ENCODE measurements at places on chromosomes 6 and 20.

- DNase-seq = no peak
Measured at GRCh38 chr6:69878795-69879194, 12.4 kb downstream of the COL19A1 start.

- peak; percentile 78 for DNase-seq
Measured at GRCh38 chr6:134217105-134217797, 100.7 kb downstream of the SGK1 start.

DNA sequence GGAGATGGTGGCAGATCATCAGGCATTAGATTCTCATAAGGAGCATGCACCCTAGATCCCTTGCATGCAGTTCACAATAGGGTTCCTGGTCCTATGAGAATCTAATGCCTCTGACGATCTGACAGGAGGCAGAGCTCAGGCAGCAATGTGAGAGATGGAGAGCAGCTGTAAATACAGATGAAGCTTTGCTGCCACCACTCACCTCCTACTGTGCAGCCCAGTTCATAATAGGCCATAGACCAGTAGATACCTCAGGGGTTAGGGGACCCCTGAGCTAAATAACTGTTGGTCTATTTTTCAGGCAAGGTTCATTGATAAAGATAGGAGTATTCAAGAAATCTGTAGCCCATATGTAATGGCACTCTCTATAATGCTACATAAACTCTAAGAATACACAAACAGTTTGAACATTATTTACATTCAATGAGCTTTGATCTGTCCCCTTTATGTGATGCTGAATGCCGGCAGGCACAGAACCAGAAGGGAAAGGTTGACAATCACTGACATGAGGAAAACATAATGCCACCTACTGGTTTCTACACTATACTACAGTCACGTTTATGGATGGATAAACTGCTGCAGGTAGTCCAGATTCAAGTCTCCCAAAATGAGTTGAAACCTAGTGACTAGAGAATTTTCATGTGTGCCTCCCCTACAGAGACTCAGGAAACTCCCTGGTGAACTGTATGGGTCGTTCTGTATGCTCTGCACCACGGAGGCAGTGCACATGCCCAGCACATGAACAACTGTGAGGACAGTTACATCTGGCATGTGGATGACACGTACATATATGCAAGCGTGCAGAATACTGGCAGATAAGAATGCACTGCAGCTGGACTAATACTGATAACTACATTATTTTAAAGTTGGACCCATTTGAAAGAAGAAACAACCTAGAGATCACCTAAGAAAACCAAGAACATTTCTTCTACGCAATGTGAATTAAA is 72.0 kb downstream of the DST start:
- DNase-seq = no peak

- peak; percentile 71 for DNase-seq
Measured at GRCh38 chr20:373171-373890, 7.2 kb upstream of the TRIB3 start.

DNA sequence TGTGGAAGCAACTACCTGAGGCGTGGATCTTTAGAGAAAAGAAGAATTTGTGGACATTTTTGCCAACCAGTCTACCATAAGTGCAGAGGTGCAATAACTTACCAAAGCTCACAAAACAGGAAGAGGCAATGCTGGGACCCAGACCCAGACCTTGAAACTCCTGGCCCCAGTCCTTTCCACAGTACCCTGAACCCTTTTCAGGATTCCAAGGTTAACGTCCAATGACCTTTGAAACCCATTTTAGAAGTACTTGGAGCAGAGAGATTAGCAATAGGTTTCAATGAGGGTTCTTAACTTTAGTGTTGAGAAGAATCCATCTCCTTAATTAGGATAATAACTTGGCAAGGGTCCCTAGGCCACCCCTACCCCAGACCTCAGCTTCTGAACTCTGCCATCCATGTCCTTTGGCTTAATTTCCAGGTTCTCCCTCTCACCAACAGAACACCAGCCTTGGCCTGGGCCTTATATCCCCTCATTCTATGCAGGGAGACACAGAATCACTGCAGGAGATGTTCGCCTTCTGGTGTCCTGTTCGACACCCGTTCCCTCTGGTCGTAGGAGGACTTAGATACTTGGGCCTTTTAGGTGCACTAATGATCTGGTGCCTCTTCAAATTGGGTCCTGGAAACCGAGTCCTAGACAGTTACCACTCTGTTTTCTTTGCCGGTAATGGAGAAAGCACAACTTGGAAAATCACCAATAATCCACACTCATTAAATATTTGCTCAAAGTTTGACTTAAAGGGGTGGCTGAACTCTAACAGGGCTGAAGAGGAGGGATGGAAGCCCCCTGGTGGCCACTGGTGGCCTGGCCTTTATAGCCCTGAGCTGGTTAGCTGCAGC is 40.6 kb downstream of the ISM1 start:
- peak; percentile 45 for DNase-seq

- DNase-seq = peak; percentile 28
Measured at GRCh38 chr6:53803081-53803860, 8.5 kb downstream of the LRRC1 start.

- no peak for DNase-seq
Measured at GRCh38 chr20:47198254-47198671, 158.2 kb downstream of the ZMYND8 start.

DNA sequence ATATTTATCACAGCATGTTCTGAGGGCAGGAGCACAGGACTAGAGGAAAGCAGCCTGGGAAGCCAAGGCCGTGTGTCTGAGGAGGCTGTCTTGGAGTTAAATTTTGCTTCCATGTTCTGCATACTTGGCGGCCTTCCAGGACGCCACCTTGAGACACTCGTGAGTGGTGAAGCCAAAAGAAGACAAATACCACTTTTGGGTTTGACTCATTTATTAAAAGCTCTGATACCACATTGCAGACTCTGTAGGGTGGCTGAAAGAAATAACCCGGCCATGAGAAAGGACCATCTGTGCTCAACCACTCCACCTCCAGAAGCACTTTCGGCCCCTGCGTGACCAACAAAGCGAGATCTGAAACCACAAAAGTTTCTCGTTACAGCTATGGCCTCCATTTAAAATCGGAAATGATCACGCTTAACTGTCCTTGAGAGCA is 120.0 kb downstream of the TMEM242 start:
- no peak for DNase-seq

DNA sequence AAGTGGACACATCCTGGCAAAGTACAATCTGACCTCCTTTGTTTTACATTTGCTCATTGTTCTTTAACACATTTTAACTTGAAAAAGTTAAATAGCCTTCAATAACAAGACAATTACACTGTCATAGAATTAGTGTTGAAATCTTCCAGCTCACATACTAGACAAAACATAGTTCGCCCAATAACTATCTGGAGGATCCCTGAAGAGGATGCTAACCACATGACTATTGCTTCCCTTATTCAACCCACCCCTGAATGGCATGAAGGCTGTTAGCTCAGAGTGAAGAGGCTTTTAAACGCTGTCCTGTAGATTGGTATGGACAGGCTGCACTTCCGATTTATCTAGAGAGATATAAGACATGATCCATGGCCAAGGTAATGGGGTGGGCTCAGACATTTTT is 15.0 kb upstream of the DSE start:
- no peak for DNase-seq

DNA sequence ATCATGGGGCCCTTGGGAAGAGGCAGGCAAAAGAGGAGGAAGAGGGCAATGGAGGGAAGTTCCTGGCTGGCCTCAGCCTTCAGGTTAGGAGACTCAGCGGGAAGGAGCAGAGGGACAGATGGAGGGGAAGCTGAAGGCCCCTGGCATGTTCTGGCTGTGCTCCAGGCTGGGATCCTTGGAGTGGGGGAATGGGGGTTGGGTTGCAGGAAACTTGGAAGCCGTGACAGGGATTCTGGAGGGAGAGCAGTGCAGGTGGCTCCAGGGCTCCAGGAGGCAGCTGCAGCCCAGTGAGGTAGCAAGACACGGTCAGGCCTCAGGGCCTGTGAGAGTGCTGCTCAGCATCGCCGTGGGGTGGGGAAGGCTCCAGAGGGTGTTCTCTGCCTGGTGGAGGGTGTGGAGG is 64.6 kb upstream of the SCP2D1 start:
- no peak for DNase-seq

- DNase-seq = peak; percentile 44
Measured at GRCh38 chr20:881051-881782, 34.9 kb downstream of the ANGPT4 start.

DNA sequence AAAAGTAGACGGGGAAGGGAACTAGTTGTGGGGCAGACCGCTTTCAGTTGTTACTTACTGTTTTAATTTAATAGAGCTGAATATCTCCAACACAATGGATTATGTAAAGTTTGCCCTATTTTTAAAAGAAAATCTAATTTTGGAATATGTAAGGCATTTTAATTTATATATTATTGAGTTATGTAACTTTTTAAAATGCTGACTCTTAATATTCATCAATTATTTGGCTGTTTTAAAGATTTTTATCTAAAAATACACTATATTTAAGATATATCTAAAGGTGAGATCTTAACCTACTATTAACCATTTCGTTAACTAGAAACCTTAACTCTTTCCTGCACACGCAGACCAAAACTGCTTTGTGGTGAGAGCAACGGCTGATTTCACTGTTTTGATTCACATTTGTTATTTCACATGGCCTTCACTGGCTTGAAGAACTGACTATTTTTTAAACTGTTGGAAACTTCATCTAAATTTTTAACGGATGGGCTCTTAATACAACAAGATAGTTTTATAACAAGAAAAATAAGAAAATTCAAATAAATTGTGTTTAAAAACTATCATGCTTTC is 87.9 kb downstream of the HUS1B start:
- no peak for DNase-seq

DNA sequence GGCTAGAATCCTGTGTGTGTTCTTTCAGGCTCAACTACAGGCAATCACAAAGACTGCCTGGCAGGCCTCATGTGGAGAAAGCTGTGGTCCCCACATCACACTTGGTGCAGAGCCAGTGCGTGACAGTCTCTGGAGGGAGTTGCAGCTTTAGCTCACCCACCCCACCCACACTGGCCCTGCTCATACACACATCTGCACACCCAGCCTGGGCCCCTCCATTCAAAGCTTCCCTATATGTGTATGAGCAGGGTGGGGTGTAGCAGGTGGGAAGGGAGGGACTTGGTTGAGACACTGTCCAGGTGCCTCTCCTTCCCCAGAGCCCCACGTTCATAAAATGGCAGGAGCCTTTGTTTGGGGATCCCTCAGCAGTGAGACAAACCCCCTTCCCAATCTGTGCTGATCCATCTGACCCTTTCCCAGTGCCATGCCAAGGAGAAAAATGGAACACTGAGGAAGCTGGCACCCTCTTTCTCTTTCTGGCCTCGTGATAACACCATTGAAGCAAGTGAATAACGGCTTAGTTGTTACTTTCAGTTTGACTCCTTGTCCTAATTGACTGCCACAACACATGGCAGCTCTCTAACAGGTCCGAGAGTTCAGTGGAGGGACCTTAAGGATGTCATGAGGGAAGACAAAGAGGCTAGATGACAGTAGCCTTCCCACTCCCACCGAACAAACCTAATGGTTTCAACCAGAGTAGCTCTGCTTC is 53.8 kb upstream of the NRSN1 start:
- no peak for DNase-seq

- DNase-seq = no peak
Measured at GRCh38 chr6:37971266-37971665, 151.7 kb downstream of the ZFAND3 start.

DNA sequence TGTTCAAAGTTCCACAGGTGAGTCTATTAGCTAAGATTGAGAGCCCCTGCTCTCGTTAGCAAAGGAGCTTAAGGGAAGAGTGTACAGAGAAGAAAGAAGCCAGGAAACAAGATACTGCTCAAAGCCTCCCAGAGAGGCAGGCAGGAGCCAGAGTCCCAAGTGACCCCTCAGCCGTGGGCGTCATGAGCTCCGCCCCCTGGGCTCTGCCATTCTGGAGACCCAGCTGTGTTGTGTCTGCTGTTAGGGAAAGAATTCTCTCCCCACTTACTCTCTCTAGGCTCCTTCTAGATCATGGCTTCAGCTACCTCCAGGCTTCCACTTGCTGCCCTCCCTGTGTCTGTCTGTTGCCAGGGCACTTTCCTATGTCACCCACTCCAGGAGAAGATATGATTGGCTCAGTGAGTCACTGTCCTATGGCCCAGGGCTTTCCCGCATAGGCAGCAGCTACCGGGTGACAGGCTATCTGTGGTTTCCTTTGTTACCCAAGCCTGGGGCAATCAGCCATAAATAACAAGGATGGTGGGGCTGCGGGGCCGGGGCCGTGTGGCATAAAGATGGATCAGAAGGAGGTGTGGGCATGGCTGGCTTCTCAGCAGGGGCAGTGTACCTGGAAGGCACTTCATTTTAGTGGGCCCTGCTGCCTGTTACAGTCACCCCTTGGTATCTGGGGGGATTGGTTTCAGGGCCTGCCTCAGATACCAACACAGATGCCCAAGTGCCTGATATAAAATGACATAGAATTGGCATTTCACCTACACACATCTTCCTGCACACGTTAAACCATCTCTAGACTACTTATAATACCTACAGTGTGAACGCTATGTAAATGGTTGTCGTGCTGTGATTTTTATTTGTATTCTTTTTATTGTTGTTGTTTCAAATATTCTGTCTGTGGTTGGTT is 118.9 kb downstream of the ARMC2 start:
- peak; percentile 57 for DNase-seq

- DNase-seq = peak; percentile 52
Measured at GRCh38 chr6:1187293-1188131, 124.4 kb upstream of the FOXQ1 start.

DNA sequence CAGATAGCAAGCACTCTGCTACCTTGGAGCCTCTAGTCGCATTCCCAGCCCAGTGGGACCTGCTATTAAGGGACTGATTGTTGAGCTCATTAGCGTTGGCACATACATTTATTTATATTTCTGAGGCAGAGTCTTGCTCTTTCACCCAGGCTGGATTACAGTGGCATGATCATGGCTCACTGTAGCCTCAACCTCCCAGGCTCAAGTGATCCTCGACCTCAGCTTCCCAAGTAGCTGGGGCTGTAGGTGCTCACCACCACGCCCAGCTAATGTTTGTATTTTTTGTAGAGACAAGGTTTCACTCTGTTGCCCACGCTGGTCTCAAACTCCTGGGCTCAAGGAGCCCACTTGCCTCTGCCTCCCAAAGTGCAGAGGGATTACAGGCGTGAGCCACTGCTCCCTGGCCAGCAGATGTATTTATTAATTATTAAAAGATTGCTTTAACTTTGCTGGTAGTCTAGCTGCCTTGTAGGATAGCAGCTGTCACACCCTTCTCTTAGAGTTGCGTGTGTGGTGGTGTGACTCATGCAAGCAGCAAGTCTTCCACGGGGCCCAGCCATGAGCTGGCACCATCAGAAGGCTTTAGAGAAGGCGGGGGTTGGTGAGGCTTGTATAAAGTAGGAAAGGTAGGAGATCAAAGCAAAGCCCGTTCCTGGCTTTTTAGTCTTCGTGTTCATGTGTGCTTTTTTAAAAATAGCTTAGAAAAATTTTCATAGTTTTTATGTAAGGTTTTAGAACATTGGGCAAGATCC is 16.5 kb downstream of the ACTR5 start:
- DNase-seq = peak; percentile 95

- no peak for DNase-seq
Measured at GRCh38 chr6:147567141-147567805, 58.8 kb downstream of the SAMD5 start.

DNA sequence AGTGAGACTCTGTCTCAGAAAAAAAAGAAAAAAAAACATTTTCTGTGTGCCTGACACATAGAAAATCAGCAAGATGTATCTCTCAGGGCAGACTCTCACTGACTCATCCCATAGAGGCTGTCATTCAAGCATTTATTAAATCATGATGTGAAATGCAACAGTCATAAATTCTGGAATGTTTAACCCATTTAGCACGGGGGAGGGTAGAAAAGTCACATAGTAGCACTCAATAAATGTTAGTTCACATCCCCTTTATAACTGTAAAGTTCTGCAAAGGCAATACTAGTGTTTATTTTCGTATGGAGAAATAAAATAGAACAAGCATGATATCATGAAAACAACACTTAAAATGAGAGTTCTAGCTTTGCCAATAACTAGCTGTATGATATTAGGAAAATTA is 15.5 kb upstream of the CARMIL1 start:
- peak; percentile 85 for DNase-seq
